ENCODE measurements at places on chromosomes 5 and 9.

GRCh38 chr5:75886706-75887105, 169.5 kb upstream of the POC5 start:
- DNase-seq, result no peak

GRCh38 chr9:137645211-137645610, 26.4 kb downstream of the EHMT1 start:
- DNase-seq, result no peak

- DNase-seq, result no peak
Observed at GRCh38 chr9:122364117-122364782, 6.6 kb upstream of the PTGS1 start.

DNA sequence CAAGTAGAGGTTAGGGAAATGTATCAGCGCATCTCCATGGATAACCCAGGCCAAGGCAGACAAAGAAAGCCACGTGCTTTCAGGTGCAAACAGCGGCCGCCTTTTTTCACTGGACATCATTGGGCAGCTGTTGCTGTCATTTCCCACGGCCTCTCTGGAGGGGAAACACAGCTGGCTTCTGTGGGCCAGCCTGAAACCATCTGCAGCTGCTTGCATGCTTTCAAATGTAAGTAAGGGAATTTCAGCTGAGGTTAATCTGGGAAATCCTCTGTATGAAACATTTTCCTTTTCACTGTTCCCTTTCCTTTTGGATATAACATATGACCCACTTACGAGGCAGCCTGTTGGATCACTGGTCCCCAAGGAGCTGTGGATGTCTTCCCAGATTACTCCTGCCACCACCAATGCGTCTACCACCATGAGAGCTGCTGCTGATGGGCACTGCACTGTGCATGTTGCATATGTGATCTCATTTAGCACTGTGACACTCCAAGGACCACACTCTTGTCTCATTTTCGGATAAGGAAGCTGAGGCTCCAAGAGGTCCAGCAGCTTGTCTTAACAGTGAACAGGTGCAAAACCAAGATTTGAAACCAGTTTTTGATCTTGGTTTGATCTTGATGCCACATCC, 106.3 kb downstream of the C9orf152 start:
- DNase-seq, result no peak

DNA sequence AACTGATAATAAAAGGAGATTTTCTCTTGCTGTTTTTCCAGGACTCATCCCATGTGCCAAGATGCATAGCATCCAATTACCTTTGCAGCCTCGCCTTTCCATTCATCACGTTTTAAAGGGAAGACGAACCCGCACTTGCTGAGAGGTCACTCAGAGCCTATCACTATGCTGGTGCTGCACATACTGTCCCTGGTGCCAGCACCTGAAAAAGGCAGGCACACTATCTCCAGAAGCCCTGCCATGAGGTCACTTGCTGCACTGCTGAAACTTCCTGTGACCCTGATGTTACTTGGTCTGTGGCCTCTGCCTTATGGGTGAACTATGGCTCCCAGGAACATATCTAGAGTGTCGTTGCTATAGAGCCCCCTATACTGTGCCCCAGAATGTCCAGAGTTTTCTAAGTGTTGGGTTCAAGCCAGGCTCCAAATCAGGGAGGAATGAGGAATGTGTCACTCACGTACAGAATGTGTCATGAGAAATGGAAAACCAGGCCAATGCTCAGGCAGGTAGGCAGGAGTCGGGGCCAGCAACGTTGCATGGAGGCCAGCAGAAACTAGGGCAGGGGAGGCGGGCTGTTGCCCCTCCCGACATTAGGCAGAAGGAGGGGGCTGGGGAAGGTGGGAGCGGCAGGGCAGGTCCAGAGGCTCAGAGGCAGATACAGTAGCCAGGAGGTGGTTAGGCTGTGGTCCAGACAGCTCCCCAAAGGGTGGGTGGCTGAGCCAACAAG, 262.1 kb downstream of the CRB2 start:
- DNase-seq, result no peak

GRCh38 chr9:119722384-119722783, 353.1 kb upstream of the BRINP1 start:
- no peak for DNase-seq

DNA sequence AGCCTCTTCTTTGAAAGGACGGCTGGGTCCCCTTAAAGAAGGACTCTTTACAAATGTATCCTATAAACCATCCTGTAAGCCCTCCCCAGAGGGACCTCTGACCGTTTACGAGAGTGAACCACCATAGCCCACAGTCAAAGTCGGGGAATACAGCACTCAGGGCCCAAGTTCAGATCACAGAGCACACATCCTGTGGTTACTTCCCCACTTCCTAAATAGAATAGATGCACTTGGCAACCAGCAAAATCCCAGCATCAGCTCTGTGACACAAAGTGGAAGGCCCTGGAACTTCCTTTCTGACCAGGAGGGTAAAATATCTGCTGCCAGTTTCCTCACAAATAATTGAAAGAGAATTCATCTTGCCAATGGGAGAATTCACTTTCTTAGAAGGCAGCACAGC, 6.9 kb upstream of the IGFBPL1 start:
- no peak for DNase-seq

- no peak for DNase-seq
Observed at GRCh38 chr5:134584662-134585061, 48.0 kb downstream of the SAR1B start.

- no peak for DNase-seq
Observed at GRCh38 chr5:118208031-118208453, 780.3 kb downstream of the DTWD2 start.

GRCh38 chr9:108983885-108984284, 29.4 kb downstream of the CTNNAL1 start:
- no peak for DNase-seq

DNA sequence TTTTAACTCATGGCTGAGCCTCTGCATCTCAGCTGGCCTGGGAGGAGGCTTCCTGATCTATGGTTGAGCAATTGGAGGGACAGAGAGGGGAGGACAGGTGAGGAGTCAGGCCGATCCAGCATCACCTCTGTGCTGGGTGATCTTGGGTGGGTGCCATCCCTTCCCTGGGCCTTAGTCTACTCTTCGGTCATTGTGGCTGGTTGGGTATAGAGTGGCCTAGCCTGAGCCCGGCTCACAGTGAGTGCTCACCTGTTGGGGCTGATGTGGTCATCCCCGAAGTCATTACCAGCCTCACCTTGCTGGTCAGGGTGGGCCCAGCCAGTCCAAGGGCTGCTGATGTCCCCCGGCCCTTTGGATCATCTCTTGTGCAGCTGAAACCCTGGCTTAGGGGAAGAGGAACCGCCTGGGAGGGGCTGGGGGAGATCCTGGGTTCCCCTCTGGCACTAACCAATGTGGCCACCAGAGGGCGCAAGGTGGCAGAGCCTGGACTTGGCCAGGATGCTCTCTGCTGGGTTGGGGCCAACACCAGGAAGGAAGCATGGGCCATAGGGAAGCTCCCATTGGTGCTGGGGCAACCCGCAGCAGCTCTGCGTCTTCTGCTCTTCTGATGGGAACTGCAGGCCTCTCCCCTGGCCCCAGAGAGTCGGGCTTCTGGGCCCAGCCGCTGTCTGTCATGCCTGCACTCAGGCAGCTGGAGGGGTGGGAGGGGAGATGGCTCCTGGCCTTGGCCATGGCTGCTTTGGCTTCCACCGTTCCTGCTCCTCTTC, 17.3 kb upstream of the ODF2 start:
- DNase-seq, result peak; percentile 74

- DNase-seq, result no peak
Observed at GRCh38 chr9:99351647-99352046, 129.6 kb downstream of the SEC61B start.

DNA sequence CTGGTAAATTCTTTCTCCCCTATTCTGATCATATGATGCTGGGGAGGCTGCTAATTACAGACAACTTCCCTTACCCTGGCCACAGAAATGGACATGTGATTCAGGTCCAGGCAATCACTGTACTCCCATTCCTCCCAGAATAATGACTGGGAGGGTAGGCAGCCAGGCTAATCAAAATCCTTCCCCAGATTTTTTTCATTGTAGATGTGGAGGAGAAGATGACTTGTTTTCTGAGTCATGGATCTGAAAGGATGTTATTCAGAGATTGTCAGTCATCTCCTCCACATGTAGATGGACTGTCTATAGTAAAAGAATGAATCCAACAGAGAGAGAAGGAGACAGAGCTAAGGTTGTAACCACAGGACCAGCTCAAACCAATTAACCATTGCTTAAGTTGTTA, 123.9 kb upstream of the PUM3 start:
- DNase-seq, result no peak

- no peak for DNase-seq
Observed at GRCh38 chr5:115859378-115859777, 17.6 kb downstream of the AP3S1 start.

- DNase-seq, result no peak
Observed at GRCh38 chr9:89022902-89023301, 31.6 kb downstream of the S1PR3 start.

DNA sequence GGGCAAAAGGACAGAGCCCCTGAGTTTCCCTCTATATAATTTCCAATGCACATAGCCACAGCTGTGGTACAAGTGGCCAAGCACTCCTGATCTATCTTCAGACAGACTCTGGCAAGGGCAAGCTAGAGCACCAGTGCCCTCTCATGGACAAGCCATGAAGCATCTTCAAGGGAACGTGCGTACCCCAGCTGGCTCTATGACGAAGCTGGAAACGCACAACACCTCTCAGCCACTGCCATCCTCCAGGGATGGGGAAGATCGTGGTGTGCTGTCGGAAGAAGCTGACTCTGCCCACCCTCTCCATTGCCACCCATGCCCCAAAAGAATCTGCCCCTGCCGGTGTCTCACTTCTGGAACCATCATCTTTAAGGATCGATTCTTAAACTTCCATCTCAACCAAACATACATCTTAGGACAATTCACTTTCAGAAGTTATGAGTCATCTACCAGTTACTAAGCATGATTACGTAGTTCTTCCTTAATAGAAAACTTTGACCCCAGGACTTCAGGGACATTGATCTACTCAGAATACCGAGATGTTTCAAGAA, 482.9 kb downstream of the AGTPBP1 start:
- DNase-seq, result no peak

DNA sequence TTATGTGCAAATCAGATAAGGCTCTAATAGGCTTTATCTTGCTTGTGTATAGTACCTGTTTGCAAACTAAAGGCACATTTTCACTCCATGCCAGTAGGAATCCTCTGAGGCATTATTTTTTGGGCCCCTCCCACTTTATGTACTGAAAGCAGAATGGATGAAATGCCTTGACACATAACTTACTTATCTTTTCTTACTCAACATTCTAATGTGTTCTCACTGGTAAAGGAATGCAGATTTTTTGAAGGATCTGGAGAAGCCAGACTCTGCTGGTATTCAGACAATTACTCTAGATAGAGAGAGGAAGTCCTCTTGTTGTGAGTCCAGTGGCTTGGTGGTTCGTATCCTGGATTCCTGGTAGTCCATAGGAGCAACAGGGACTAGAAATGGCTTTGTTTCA, 336.7 kb downstream of the CCDC171 start:
- DNase-seq, result no peak

- DNase-seq, result no peak
Observed at GRCh38 chr5:83015676-83016075, 61.5 kb downstream of the TMEM167A start.

DNA sequence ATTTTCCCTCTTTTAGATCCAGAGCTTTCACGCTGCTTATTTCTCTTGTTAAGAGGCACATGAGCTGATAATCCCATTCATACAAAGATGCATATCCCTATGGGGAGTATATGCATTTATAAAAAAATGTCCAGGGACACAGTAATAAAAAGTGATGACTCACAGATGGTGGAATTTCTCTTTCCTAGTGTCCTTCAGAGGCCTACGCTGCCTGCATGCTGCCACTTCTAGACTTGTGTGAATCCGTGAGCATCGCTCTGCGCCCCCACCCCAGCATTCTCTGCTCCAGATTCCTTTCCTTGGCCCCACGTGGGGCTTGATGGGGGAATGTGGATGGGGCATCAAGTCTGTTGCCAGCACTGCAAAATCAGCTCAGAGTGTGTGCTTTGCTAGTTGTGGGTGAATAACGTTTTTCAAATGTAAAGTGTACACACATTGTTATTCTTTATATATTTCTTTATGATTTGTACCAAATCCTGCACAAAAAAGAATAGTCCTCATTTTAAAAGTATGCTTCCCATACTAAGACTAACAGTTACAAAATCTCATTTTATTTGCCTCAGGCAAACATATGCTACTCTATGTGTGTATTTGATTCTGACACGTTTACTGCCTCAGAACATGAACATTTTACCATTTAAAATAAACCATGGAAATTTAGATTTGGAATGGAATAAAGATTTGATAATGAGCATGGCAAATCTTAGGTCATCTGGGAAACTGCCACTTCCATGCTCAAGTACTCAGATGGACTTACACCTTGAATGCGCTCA, 22.4 kb upstream of the RASGRF2 start:
- DNase-seq, result no peak

- DNase-seq, result no peak
Observed at GRCh38 chr9:114518599-114519022, 13.3 kb upstream of the WHRN start.

- no peak for DNase-seq
Observed at GRCh38 chr5:27403243-27403882, 365.0 kb upstream of the CDH9 start.

DNA sequence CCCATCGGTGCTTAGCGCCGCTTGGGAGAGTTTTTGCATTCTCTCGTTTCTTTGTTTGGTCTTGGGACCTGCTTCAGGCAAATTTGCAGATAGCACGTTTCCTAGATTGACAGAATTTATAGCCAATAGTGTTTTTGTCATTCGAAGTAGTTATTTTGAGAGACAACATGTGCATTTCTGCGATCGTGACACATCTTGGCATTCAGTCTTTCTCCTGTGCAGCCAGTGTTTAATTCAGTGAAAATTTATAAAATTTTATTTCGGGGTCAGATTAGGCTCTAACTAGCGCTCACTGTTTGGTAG, 830 bp downstream of the PRRC1 start:
- DNase-seq, result peak; percentile 2

DNA sequence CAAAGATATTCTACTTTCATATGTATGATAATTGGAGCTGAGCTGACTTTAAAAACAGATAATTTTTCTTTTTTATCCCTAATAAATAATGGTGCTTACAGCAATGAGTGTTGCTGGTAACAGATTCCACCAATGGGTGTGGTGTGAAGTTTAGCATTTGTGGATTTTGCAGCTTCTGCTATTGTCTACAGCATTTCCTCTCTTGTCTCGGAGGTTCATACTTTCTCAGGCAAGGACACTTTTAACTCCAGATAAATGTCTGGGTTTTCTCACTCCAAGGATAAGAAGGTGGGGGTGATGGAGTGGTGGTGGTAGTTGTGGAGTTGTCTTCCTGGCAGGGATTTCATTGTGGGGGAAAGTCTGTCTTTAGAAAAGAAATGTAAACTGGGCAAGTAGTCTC, 120.0 kb upstream of the CDKN2B start:
- no peak for DNase-seq

- DNase-seq, result no peak
Observed at GRCh38 chr9:27542508-27542907, 12.9 kb upstream of the MOB3B start.

Measured in CD4-positive, alpha-beta T cell treated with Interleukin-6 at 100 ng/mL for 8 hours (primary cell).